ENCODE measurements at places on chromosomes 2 and 18.

DNA sequence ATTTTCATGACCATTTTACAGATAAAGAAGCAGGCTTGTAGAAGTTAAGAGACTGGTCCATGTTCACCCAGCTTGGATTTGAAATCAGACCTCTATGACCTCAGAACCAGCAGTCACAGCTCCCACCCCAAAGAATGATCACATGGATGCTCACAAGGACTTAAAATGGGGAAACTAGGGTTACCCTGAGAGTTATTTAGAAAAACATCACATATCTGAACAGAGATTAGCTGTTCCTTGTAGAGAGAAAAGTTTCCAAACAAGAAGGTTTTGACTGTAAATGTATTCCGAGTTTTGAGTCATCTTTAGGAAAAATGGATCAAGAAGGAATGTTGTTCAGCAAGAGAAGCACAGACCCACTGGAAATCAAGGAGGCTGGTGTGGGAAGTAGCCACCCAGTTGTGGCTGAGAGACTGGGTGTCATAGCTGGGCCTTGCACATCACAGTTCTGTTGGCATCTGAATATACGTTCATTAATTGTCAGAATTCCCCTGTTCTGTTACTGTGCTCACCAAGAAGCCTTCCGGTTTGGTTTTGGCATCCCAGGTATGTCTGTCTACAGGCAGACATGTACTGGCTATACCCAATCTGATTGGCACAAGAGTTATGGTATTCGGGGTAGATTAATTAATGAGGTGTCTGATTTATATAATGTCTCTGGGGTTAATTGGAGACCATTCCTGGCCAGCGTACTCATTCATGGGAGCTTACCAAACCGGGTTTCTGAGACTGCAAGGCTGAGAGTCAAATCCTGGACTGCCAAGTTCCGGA, 371.8 kb upstream of the SLC14A2 start:
- no peak for DNase-seq

GRCh38 chr2:111534910-111535352, 349.1 kb downstream of the ANAPC1 start:
- no peak for DNase-seq

- DNase-seq, result no peak
Observed at GRCh38 chr2:79511320-79511951, 1.4 kb upstream of the CTNNA2 start.

DNA sequence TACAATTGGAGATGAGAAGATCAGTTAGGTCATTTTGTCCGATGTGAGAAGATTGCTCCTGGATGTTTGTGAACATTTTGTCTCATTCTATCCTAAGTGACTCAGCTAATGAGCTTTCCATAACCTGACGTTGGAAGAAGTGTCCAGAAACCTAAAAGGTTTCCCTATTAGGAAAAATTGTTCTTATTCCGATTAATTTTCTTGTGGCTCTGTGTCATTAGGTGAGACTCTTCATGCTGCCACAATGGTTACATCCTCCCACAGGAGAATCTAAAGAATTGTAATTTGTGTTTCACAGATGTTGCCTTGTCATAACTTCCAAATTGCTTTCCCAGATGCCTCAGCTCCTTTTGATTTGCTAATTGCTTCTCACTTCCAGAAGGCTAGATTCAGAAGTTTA, 261.0 kb upstream of the APCDD1 start:
- DNase-seq, result no peak

GRCh38 chr2:171034315-171034714, 105.3 kb downstream of the GORASP2 start:
- DNase-seq, result no peak

- no peak for DNase-seq
Observed at GRCh38 chr2:109447251-109447661, 166.5 kb downstream of the SEPTIN10 start.

DNA sequence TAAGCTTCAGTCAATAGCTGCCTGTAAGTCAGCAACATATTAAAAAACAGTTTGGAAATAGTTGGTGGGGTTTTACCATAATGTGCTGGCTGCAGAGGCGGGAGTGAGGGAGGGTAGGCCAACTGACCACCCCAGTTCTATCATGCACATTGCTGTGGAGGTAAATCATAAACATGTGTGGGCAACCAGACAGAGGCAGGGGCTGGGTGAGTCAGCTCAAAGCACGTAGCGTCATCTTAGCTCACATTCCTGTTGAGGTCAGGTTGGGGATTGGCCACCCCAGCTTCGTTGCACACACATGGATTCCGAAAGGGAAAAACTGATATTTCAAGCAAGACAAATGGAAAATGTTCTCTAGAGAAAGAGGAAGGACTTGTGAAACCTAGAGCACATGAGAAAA, 19.5 kb downstream of the GPR45 start:
- no peak for DNase-seq

GRCh38 chr2:190311893-190312634, 7.6 kb downstream of the HIBCH start:
- no peak for DNase-seq

- no peak for DNase-seq
Observed at GRCh38 chr2:15159751-15160177, 401.4 kb downstream of the NBAS start.

DNA sequence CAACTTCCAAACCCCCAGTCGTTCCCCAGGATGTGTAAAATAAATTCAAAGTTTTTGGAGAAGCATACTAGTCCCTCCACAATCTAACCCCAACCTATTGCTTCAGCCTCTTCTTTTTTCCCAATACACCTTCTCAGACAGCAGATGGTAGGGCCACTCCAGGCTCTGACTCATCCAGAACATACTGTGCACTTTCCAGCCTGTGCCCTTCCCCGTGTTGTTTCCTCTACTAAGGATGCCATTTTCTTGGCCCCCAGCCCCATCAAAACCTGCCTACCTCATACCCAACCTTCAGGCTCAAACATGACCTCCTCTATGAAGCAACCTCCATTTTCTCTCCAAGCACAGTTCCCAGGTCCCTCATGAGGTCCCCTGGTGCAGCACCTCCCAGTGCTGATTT, 669.3 kb downstream of the BCL11A start:
- no peak for DNase-seq

DNA sequence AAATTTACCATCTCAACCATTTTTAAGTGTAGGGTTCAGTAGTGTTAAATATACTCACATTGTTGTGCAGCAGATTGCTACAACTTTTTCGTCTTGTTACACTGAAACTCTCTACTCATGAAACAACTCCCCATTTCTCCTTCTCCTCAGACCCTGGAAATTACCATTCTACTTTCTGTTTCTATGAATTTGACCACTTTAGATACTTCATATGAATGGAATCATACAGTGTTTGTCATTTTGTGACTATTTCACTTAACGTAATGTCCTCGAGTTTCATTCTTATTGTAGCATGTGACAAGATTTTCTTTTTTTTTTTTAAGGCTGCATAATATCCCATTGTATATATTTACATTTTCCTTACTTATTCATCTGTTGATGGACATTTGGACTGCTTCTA, 203.8 kb downstream of the PLCL1 start:
- no peak for DNase-seq

DNA sequence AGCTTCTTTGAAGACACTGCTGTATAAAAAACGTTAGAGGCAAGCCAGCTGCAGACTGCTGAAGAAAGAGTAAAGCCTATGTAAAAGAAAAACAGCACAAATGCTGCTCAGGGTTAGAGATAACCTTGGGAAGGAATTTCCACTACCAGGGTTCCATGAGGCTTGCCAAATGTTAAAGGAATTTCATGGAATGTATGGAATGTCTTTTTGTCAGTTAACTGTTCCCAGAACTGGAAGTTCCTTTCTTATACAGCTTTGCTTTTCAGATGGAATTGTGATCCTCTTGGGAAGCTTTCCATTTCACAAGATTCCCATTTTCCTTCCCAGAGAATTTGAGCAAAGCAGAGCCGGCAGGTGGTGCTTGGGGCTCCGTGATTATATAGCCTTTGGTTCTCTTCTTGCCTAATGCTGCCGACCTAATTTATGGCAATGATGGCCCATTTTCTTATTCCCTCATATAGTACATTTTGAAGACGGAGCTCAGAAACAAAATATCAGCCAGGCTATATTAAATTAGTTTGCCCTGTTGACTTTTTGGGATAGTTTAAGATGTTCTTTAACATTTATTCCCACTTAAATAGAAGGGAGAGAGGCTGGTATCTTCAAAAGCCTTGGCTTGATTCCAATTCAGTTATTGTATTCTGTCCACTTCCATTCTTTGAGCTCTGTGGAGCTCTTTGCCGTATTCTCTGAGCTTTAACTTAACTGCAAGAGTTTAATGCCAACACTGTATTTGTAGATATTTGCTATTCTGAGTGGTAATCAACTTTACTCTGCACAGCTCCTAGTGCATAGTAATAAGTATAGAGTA, 162.3 kb downstream of the PHLPP1 start:
- no peak for DNase-seq

GRCh38 chr2:99974275-99974674, 168.1 kb downstream of the AFF3 start:
- DNase-seq, result no peak

GRCh38 chr2:181038796-181039195, 58.4 kb downstream of the UBE2E3 start:
- DNase-seq, result no peak

- DNase-seq, result peak; percentile 76
Observed at GRCh38 chr2:202376460-202377206, 506 bp downstream of the BMPR2 start.

GRCh38 chr2:120496235-120496634, 150.3 kb downstream of the INHBB start:
- DNase-seq, result no peak

DNA sequence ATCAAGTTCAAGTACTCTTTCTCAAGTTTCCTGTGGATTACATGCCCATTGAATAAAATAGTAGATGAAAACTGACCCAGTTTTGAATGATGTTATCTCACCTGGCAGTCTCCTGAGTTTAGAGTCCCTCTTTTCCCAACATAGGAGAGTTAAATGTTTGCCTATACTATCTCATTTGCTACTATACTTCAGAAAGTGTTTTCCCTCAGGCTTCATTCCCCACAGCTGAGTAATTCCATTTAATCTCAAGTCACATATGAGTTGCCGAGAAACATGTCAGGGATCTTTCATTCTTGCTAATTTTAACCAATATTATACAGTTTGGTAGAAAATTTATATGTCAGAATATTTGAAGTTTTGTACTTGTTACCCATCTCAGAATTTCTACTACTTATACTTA, 150.4 kb upstream of the CDH19 start:
- DNase-seq, result no peak

- DNase-seq, result no peak
Observed at GRCh38 chr2:24082787-24083566, 1.7 kb downstream of the TP53I3 start.

- peak; percentile 97 for DNase-seq
Observed at GRCh38 chr2:108719149-108720044, at the start of gene RANBP2. Gene RANBP2 (plus strand): TSS chr2:108719482. CDS start chr2:108719607, 125 bp downstream.

DNA sequence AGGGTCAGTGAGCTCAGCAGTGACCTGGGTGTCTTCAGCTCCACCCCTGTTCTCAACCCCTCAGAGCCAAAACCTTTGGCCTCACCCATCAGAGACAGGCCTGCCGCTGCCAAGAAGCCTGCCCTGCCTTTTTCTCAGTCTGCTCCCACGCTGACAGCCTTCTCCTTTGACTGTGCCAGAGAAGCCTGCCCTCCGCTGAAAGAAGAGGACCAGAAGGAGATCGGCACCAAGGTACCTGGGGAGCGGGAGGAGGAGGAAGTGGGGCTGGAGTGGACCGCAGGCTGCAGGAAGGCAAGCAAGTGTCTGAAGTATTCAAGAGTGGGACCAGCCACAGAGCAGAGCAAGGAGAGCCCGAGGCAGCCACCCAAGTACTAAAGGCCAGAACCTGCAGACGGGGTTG, 33.2 kb downstream of the TOGARAM2 start:
- no peak for DNase-seq

DNA sequence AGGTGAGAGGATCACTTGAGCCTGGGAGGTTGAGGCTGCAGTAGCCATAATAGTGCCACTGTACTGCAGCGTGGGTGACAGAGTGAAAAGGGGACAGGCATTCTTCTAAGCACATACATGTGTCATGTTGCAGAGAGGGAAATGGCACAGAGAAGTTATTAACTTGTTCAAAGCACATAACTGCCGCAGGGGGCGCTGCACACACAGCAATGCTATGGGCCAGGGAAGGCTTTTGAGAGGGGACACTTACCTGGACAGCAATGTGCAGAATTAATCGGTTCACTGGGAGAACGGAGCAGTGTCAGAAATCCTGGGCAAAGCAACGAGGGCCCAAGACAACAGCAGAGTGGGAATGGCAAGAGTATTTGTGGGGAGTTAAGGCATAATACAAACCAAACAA, 2.4 kb downstream of the SCYGR8 start:
- DNase-seq, result no peak

DNA sequence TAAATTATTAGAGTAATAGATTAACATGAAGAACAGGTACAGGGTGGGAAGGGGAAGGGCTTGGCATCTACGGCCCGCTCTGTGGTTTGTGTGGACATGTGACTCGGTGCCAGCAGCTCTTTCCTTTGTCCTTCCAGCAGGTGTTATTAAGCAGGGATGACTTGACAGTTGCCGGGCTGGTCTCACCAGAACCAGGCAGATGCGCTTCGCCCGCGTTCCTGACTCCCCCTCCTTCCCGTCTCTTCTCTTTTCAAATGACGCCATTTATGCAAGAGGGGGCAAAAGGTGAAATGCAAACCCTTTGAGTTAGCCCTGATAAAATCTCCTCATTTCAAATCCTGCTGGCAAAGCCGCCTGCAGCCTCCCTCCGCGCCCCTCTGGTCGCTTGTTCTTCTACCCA, 38.9 kb upstream of the MGAT4A start:
- no peak for DNase-seq

GRCh38 chr2:2188344-2188920, 142.6 kb downstream of the MYT1L start:
- no peak for DNase-seq

DNA sequence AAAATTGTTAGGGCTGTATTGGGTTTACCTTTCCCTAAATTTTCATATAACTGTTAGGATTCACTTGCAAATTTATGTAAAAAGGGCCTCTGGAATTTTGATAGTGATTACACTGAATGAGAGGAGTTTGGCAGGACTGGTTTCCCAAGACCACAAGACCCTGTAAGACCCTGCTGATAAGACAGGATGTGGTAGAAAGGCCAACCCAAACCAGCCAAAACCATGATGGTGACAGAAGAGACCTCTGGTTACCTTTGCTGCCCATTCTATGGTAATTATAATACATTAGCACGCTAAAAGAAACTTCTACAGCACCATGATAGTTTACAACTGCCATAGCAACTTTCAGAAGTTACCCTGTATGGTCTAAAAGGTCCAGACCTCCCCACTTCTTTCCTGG, 8.3 kb upstream of the CASP10 start:
- DNase-seq, result no peak

All from tibial artery (tissue), 4 donors.